ENCODE measurements at places on chromosomes 4 and X. TPM values are rescaled to one million over a fixed set of nuclear protein-coding genes. Genes with fewer than 3 reads are reported as not detected.

The NDNF gene
- total RNA-seq = 30.4 TPM

The FGF2 gene
- total RNA-seq = 0.94 TPM

The PARM1 gene
- total RNA-seq = 280 TPM

The FAM184B gene
- 0.19 TPM for total RNA-seq

The MSX1 gene
- 0.25 TPM for total RNA-seq

The STK32B gene
- 0.82 TPM for total RNA-seq

The CNGA1 gene
- total RNA-seq = 15.9 TPM

The PRPS2 gene
- total RNA-seq = 75.8 TPM

The ARHGEF38 gene
- 14.8 TPM for total RNA-seq

The HTRA3 gene
- total RNA-seq = 1.3 TPM

The HAND2 gene
- 9.4 TPM for total RNA-seq

The PAK3 gene
- total RNA-seq = 0.66 TPM

The TNMD gene
- 0.48 TPM for total RNA-seq

The NXT2 gene
- total RNA-seq = 7.4 TPM

The UPF3B gene
- 10.2 TPM for total RNA-seq

The SCD5 gene
- total RNA-seq = 2.8 TPM

The OCRL gene
- total RNA-seq = 32.8 TPM

The GLA gene
- total RNA-seq = 29.9 TPM

The TMPRSS11F gene
- not detected for total RNA-seq

The IL21 gene
- not detected for total RNA-seq

The CT83 gene
- total RNA-seq = not detected

The IGSF1 gene
- 0.19 TPM for total RNA-seq

The NEIL3 gene
- total RNA-seq = 2.5 TPM

The SNX12 gene
- total RNA-seq = 76.8 TPM

The SFRP2 gene
- total RNA-seq = 36.2 TPM

The CYP4V2 gene
- 20.3 TPM for total RNA-seq

The CCNQ gene
- total RNA-seq = 24.0 TPM

The GPRASP3 gene
- 3.7 TPM for total RNA-seq

The CENPVL1 gene
- not detected for total RNA-seq

The LRP2BP gene
- total RNA-seq = 0.42 TPM

The CYTL1 gene
- total RNA-seq = 0.90 TPM

The EGF gene
- total RNA-seq = 2.2 TPM

The SMR3B gene
- not detected for total RNA-seq

The PPP1R3F gene
- 2.8 TPM for total RNA-seq

The HS3ST1 gene
- 6.6 TPM for total RNA-seq

The SMS gene
- 100 TPM for total RNA-seq

The YY2 gene
- total RNA-seq = 1.5 TPM

The GRIPAP1 gene
- total RNA-seq = 32.0 TPM

The NIPAL1 gene
- 38.7 TPM for total RNA-seq

The LEF1 gene
- 3.4 TPM for total RNA-seq

The GRSF1 gene
- 91.0 TPM for total RNA-seq

The ESX1 gene
- total RNA-seq = not detected

The TMEM165 gene
- 70.0 TPM for total RNA-seq

The AR gene
- 0.67 TPM for total RNA-seq

The ZNF185 gene
- total RNA-seq = 4.5 TPM

The TGIF2LX gene
- total RNA-seq = not detected

The ADGRG2 gene
- 0.10 TPM for total RNA-seq

The IBSP gene
- not detected for total RNA-seq

The SPANXA1 gene
- not detected for total RNA-seq

The NXF2 gene
- not detected for total RNA-seq

The FAAH2 gene
- 5.6 TPM for total RNA-seq

The RBM3 gene
- 92.1 TPM for total RNA-seq

The NPFFR2 gene
- not detected for total RNA-seq

The GJB1 gene
- total RNA-seq = 76.0 TPM

The RBM47 gene
- 281 TPM for total RNA-seq

The FOXR2 gene
- not detected for total RNA-seq

The VCX2 gene
- total RNA-seq = not detected

The DNAAF6 gene
- total RNA-seq = not detected

The MTNR1A gene
- total RNA-seq = 3.9 TPM
